ENCODE measurements at places on chromosomes 11 and 22.

DNA sequence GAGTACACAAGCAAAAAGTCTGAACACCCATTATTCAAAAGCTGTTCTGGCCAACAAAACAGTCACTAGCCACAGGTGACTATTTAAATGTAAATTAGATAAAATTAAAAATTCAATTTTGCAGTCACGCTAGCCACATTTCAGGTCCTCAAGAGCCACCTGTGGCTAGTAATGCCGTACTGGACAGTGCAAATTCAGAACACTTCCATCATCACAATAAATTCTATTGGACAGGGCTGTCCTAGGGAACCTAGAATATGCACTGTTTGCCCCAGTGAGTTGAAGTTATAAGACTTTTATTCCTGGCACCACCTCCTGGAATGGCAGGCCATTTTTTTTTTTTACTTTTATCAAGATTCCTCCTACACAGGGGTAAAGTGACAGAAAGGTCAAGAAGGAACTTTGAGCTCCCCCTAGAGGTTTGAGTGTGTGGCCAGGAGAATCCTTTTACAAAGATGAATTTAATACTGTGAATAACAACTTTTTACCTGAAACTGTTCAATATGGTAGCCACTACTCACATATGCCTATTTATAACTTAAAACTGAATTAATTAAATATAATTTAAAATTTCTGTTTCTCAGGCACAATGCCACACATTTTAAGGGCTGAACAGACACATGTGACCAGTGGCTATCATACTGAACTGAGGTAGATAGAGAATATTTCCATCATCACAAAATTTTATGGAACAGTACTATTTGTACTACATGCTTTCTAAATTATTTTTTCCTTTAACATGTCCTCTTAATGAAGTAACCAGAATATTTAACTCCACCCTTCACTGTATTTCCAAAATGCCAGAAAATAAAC, 6.5 kb downstream of the MSANTD2 start:
- no peaks in the 10 kb centered on the region for H3K36me3 ChIP-seq
- no peaks in the 10 kb centered on the region for H3K27me3 ChIP-seq
- DNase-seq, result peak; percentile 4
- no peak overlapping the region for H3K27ac ChIP-seq
- H3K4me3 ChIP-seq, result no peak overlapping the region

DNA sequence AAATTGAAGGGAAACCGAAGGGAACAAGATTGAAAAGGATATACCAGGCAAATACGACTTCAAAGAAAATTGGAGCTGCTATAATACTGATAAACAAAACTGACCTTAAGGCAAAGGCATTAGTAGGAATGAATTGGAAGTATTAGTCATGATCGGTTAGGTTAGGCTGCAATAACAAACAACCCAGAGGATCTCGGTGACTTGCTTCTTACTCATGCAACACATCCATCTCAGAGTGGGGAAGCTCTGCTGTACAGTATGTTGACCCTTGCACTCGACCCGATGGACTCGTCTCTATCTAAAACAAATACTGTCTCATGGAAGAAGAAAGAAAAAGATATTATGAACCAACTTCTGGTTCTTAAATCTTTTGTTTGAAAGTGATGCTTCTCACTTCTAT, 42.3 kb downstream of the SPATA19 start:
- no peak overlapping the region for H3K4me3 ChIP-seq
- H3K36me3 ChIP-seq, result no peaks in the 10 kb centered on the region
- no peaks in the 10 kb centered on the region for H3K4me1 ChIP-seq

DNA sequence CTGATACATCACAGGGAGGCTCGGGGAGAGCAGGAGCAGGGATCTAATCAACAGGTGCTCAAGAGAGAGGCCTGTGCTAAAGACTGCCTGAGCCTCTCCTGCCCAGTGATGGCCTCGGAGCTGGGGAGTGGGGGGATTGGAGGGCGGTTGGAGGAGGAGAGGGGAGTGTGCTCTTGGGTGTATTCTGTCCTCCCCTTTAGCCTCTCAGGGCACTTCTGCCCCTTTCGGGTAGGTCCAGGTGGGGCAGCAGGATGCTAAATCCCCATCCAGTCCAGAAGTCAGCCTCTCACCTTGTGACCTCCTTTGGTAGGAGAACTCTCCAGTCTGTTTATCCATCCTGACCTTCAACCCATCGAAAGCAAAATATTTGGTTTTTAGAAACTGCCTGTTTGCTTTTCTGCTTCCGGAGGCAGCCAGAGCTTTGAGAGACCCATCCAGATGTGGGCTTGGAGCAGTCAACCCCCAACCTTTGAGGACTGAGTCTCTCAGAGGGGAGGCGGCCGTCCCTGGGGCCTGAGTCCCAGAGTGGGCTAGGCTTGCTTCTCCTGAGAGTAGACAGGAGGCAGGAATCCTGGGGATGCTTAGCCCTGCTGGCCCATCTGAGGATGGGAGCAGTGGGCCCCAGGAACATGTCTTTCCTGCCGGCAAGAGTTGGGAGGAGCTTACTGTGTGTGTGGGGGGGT, 105.2 kb upstream of the SYT13 start:
- no peak overlapping the region for H3K4me3 ChIP-seq
- no peak for DNase-seq
- H3K27me3 ChIP-seq, result peaks cover 7% of the 10 kb centered on the region
- H3K4me1 ChIP-seq, result no peaks in the 10 kb centered on the region

DNA sequence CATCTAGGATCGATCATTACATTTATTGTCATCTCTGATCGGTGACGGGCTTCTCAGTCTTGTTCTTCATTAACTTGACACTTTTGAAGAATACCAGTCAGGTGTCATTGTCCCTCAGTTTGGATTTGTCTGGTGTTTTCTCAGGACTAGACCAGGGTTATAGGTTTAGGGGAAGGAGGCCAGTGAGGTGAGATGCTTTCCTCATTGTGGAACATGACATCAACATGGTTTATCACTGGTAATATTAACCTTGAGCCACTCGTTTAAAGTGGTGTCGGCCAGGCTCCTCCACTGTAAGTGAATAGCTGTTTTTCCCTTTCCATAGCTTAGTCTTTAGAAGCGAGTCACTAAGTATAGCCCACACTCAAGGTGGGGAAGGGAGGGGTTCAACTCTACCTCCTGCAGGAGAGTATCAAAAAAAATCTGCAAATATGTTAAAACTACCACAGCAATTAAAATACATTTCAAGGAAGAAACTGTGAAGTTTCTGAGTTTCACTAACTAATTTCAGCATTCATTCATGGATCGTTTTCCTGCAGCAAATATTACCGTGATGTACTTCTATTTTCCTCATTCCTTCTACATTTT, 42.0 kb downstream of the KCNQ1OT1 start:
- no peak overlapping the region for H3K27ac ChIP-seq
- no peak overlapping the region for H3K4me3 ChIP-seq
- no peak for DNase-seq
- H3K36me3 ChIP-seq, result no peaks in the 10 kb centered on the region

- no peaks in the 10 kb centered on the region for H3K27me3 ChIP-seq
- no peak overlapping the region for H3K4me3 ChIP-seq
- H3K27ac ChIP-seq, result no peak overlapping the region
These were observed 117.9 kb upstream of the LDLRAD3 start for GRCh38 chr11:35826006-35826405.

DNA sequence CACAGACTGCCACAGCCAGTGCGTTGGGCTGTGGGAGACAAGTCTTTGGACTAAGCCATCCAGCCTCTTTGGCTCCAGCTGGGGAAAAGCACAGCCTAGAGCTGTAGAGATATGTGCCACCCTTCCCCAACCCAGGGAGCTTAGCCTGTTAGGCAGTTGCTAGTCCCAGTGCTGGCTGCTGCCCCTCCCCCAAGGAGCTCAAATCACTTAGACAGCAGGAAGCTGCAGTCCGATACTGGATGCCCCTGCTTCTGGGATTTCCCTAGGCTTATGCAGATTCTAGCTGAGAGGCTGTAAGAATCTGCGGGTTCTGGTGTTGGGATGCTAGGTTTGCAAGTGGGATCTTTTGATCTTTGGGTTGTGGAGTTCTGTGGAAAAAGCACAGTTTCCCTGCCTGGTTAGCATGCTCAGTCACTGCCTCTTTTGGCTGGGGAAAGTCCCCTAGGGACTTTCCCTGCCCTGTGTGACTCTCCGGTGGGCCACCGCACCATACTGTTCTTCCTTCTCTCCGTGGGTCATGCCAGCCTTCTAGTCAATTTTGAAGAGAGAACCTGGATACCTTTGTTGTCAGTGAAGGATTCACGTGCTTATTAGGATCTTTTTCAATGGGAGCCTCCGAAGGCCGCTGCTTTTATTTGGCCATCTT, 792.0 kb downstream of the KCNA4 start:
- H3K36me3 ChIP-seq, result no peaks in the 10 kb centered on the region
- no peak for DNase-seq
- no peak overlapping the region for H3K4me3 ChIP-seq
- H3K27me3 ChIP-seq, result no peaks in the 10 kb centered on the region
- no peaks in the 10 kb centered on the region for H3K4me1 ChIP-seq

DNA sequence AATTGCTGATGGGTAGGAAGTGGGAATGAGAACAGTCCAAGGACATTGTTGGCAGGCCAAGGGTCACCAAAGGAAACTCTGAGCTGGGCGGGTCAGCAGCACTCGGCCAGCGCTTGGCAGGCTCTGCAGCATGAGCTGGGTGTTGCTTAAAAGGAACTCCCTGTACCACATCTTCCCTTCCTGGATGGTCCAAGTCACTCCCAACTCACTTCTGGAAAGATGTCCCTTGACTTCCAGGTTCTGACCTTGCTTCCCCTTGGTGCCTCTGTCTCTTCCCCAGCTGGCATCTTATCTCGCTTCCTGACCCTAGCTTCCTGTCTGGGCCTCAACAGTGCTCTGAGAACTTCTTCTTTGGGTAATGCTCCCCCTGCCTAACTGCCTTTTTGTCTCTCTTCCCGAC, 24.8 kb upstream of the SWAP70 start:
- no peaks in the 10 kb centered on the region for H3K36me3 ChIP-seq
- no peaks in the 10 kb centered on the region for H3K27me3 ChIP-seq
- no peak overlapping the region for H3K4me3 ChIP-seq
- no peak for DNase-seq
- no peak overlapping the region for H3K27ac ChIP-seq

GRCh38 chr11:105432241-105432995, 177.5 kb upstream of the GRIA4 start:
- no peak for DNase-seq
- no peaks in the 10 kb centered on the region for H3K36me3 ChIP-seq
- H3K4me3 ChIP-seq, result no peak overlapping the region
- H3K27ac ChIP-seq, result no peak overlapping the region
- H3K27me3 ChIP-seq, result no peaks in the 10 kb centered on the region

DNA sequence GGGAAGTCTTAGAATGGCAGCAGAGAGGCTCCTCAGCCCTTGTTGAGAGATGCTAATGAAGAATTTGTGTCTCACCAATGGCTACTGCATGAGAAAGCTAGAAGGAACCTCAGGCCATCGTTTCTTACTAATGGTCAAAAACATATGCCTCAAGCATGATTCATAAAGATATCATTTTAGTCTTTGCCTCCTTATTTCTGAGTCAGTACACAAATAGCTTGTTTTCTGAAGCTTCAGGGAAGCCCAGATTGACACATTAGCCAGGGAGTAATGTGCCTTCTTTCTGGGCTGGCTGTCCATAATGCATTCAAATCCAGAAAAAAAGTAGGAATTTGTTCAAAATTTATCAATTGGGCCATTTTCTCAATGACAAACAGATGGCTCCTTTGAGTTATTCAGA, 169.4 kb upstream of the ZBED5 start:
- H3K4me1 ChIP-seq, result peaks cover 11% of the 10 kb centered on the region
- H3K27me3 ChIP-seq, result no peaks in the 10 kb centered on the region

DNA sequence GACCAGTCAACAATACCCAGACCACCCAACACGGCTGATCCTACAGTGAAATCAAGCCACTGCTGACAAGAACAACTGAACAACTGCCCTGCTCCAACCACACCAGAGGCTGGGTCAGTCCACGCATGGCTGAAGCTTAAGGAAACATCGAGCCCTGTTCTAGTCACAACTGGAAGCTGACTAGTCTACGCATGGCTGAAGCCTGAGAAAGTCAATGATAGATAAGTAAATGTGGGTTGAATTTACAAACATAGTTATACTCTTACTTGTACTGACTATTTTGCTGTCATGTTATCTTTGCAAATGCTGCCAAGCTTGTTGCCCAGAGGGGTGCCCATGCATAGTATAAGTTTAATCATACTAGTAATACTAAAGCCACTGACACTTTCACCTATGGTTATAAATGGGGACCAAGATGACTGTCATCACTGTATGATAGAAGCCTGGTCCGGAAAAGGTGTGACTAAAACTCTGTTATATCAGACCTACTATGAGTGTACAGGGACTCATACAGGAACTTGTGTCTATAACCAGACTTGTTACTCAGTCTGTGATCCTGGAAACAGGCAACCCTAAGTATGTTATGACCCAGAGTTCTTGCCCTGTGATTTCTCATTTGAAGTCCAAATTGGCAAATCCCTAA, 43.4 kb upstream of the GLYAT start:
- DNase-seq, result no peak
- no peaks in the 10 kb centered on the region for H3K36me3 ChIP-seq
- H3K4me3 ChIP-seq, result no peak overlapping the region
- H3K27me3 ChIP-seq, result no peaks in the 10 kb centered on the region
- H3K27ac ChIP-seq, result no peak overlapping the region

DNA sequence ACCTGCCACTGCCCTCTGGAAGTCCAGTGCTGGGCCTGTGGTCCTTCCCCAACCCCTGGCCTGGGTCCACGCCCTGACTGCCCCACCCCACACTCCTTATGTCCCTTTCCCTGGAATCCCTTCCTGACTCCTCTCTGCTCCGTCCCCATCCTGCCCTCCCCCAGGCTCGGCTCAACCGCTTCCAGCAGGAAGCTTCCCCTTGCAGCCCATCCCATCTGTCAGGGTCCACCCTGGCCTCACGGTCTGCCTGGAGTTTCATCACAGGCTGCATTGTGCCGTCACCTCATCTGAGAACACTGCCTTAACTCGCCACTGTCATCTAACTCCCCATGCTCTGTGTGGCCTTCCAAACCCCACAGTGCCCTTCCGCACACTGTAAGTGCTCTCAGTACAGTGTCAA, 64.3 kb downstream of the NAT10 start:
- no peaks in the 10 kb centered on the region for H3K36me3 ChIP-seq
- H3K4me1 ChIP-seq, result peaks cover 9% of the 10 kb centered on the region
- H3K27me3 ChIP-seq, result no peaks in the 10 kb centered on the region
- no peak for DNase-seq

DNA sequence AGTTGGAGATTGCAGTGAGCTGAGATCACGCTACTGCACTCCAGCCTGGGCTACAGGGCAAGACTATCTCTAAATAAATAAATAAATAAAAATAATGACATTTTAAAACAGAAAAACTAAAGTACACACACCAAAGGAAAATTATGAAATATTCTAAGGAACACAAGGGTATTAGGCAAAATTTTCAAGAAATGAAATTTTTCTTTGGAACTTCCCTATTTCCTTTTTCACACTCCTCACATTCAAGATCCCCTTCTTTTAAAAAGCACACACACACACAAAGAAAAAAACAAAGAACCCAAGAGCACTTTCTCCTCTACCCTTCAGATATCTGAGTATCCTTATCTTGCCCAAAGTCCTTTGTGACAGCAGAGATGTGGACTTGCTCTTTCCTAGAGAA, 92.8 kb downstream of the CCDC73 start:
- H3K27ac ChIP-seq, result no peak overlapping the region
- no peak for DNase-seq
- H3K36me3 ChIP-seq, result no peaks in the 10 kb centered on the region
- H3K27me3 ChIP-seq, result no peaks in the 10 kb centered on the region
- H3K4me3 ChIP-seq, result no peak overlapping the region

GRCh38 chr11:6817694-6818093, 18.2 kb upstream of the OR6A2 start:
- no peak overlapping the region for H3K27ac ChIP-seq
- no peaks in the 10 kb centered on the region for H3K36me3 ChIP-seq
- no peaks in the 10 kb centered on the region for H3K27me3 ChIP-seq
